ENCODE measurements at places on chromosomes 12 and 14.

GRCh38 chr12:88946372-88946997, 366.2 kb upstream of the KITLG start:
- no peak for DNase-seq

- no peak for DNase-seq
Measured at GRCh38 chr14:92847749-92848148, 53.6 kb downstream of the GOLGA5 start.

DNA sequence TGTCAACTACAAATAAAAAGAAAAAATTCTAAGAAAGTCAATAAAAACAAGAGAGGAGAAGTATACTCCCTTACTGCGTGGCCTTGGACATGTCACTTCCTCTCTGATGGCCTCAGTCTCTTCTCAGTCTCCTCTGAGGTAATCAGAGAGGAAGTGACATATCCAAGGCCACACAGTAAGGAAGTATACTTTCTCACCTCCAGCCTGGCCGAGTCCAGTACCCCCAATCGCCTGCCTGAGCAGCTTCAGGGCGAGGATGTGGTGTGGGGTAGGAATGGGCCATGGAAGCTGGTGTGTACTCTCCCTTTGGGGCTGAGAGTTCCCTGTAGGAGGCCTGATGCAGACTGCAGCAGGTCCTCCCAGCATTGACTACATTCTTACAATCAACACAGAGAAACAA, 15.8 kb downstream of the VDR start:
- no peak for DNase-seq

DNA sequence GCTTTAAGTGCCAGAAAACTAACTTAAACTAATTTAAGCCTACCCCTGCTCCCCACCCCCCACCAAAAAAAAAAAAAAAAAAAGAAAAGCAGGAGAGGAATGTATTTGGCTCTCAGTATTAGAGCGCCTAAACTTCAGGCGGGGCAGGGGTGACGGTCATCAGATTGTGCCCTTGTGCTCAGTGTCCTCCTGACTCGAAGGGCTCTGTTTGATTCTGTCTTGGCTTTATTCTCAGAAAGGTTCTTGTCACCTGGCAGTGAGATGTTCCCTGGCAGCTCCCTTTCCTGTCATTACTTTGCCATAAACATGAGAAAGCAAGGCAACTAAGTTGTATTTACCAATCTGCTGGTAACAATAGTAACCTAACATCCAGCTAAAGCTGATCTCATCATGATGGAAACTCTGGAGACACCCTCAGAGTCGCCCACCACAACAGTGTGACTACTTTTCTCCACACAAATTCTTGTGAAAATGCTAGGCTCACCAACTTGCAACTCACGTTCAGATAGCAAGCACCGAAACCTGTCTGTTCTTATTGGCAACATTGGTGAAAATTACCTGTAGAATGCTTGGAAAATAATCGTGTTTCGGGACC, 39.0 kb upstream of the WNK1 start:
- DNase-seq, result no peak

DNA sequence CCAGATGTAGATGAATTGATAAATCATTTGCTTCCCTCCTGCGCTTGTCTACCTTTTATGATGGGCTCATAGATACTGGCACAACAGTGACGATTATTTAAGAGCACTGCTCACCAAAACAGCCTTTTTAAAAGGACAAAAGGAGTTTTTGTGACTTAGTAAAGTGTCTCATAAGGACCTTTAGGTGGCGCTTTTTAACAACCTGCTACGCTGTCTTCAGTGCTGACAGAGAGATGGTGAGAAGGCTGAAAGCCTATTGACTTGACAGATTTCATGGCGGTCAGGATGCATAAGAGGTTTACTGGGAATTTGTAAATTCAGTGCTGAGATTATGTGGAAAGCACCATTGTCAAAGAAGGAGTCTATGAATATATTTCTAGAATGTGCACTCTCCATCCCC, 87.6 kb downstream of the SLC15A5 start:
- no peak for DNase-seq

GRCh38 chr14:42918615-42919014, 1311.9 kb downstream of the LRFN5 start:
- DNase-seq, result no peak

DNA sequence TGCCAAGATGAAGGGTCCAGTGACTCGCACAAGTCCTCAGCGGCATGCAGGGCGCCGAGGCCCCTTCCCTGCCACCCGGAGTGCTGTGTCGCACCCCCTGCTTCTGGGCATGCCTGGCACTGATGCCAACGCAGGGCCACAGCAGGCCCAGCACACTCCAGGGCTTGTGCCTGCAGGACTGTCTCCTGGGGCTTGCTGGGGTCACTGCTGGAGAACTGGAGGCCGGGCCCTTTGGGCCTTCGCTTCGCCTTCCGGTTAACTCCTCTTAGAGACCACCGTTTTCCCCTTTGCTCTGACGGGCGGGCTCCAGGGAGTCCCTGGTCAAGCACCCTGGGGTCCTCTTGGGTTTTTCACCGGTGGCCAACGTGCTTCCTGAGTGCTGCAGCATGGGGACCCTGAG, 79.6 kb downstream of the WDR20 start:
- DNase-seq, result no peak

- DNase-seq, result no peak
Measured at GRCh38 chr12:31950492-31950891, 8.7 kb upstream of the RESF1 start.

DNA sequence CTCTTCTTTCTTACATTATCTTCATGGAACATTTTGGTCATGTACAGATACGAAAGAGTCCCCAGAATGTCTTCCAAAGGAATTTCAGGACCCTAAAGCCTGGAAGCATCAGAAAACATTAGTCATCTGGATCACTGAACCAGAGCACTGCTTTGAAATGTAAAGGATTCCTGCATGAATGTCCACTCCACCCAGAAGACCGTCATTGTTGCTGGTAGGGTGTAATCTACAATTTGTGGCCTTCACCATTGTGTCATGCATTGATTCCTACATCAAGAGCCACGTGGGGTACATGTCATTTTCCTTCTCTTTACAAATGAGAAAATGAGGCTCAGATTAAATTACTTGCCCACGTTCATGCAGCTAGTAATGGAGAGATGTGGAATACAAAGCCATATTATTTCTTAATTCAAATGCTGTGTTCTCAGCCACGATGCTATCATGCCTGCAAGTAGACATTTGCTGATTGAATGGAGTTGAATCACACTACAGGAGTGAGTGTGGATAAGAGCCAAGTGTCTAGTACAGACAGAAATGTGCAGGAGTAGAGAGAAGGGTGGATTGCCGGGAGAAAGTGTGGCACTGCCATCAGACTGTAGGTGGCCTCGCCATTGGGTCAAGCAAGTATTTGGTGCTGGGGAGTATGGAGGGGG, 231.2 kb downstream of the C12orf75 start:
- DNase-seq, result no peak

- no peak for DNase-seq
Measured at GRCh38 chr12:126051611-126052107, 986.4 kb downstream of the AACS start.

DNA sequence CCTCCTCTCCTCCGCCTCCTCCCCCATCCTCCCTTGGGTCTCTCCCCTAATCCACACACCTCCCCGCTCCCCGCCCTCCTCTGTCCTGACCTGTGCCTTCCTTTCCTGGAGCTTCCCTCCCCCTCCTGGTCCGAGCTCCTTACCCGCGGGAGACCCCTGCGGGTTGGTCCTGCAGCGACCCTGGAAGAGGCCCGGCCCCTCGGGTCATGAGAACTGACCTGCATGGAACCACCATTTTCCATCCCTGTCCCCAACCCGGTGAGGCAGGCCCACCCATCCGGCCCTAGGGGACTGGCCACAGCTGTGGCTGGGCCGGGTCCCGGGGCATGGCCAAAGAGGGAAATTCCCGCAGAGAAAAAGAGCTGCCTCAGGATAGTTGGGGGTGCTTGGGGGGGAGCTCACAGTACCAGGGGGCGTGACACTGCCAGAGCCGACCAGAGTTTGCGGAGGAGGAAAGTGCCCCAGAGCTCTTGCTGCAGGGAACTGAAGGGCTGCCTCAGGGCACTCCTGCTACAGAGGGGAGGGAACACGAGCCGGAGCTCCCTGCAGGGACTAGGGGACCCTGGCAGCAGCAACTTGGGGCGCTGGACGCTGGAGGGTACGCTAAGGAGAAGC, 613 bp downstream of the ARHGEF40 start:
- DNase-seq, result no peak

GRCh38 chr14:93778453-93778852, 9.8 kb downstream of the PRIMA1 start:
- DNase-seq, result no peak

- no peak for DNase-seq
Measured at GRCh38 chr12:91194500-91194899, 11.9 kb upstream of the DCN start.

- no peak for DNase-seq
Measured at GRCh38 chr14:23518709-23519108, 32.9 kb downstream of the ZFHX2 start.

GRCh38 chr12:49201595-49202295, 12.9 kb upstream of the TUBA1A start:
- DNase-seq, result no peak

GRCh38 chr12:6326316-6327228, 15.3 kb downstream of the TNFRSF1A start:
- no peak for DNase-seq
